Posterior cingulate gyrus (tissue), 11 donors: ENCODE measurements at places on chromosomes 3 and 15.
A peak's percentile ranks its signal among the peaks of the same experiment; 100 is the strongest.

GRCh38 chr15:52257734-52258062 lies 37.9 kb downstream of the MYO5C start:
- DNase-seq: no peak

- no peak for DNase-seq
Observed at GRCh38 chr3:88595026-88595425, 445.3 kb downstream of the C3orf38 start.

DNA sequence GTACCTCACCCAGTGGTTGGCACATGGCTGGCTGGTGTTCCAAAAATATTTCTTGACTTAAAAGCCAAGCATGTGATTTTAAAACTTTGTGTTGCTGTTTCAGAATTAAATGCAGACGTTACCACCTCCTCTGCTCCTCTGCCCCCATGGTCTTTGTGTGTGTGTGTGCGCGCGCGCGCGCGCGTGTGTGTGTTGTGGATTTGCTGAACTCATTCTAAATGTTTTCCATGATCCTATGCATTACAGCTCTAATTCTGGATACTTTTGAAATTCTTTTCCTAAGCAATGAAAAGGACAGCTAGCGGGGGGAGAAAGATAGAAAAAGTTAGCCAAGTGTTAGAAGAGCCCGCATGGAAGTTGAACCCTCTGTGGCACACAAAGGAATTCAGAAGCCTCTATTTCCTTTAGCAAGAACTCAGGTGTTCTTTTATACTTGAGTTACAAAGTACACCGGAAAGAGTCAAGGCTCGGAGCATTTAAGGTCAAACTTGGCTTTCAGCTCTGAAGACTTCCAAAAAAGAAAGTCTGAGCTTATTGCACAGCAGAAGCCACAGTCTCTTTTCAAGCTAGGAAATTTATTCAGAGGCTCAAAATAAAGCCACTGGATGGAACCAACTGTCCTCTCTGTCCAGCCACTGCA lies 350.5 kb upstream of the TBL1XR1 start:
- DNase-seq: no peak

DNA sequence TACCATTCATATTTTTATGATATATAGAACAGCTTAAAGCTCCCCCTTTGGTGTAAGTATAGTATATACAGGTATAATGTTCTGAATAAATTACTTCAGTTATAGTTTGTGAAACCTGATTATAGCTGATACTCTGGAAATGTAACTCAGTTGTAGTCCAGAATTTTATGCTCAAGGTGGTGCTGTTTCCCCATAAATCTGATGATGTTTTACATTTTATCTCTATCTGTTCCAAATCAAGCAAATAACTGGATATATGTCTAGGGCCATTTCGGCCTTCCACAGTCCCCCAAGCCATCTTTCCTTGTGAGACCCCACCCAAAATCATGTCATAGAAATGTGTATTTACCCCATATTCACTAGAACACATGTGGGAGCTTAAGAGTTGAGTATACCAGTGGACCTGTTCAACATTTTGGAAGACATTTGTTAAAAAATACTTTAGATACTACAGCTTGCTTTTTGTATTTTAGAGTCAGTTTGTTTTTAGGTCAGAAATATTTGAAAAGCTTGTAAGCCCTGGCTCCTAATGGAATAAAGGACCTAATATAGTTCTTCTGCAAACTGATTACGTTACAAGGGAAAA lies 107.1 kb downstream of the ATG7 start:
- no peak for DNase-seq

GRCh38 chr3:152574461-152575079 lies 260.4 kb upstream of the P2RY1 start:
- peak; percentile 51 for DNase-seq

DNA sequence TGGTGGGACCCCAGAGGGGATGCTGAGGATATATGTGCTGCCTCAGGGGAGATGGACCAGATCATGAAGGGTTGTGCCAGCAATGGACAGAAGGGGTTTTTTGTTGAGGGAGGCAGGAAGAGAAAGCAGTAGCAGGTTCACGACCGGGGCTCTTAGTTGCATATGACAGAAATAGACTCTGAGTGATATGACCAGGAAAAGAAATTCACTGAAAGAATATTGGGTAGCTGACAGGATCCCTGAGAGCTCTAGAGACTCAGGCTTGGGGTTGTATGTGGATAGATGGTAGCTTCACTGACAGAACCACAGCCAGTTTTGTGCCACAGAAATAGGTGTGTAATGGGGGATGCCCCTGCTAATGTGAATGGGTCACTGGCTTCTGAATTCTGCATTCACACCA lies 241.6 kb downstream of the ZNF621 start:
- DNase-seq: no peak

GRCh38 chr3:72614394-72615074 lies 233.7 kb downstream of the SHQ1 start:
- DNase-seq: no peak

GRCh38 chr3:108159105-108159504 lies 63.1 kb downstream of the IFT57 start:
- DNase-seq: no peak

DNA sequence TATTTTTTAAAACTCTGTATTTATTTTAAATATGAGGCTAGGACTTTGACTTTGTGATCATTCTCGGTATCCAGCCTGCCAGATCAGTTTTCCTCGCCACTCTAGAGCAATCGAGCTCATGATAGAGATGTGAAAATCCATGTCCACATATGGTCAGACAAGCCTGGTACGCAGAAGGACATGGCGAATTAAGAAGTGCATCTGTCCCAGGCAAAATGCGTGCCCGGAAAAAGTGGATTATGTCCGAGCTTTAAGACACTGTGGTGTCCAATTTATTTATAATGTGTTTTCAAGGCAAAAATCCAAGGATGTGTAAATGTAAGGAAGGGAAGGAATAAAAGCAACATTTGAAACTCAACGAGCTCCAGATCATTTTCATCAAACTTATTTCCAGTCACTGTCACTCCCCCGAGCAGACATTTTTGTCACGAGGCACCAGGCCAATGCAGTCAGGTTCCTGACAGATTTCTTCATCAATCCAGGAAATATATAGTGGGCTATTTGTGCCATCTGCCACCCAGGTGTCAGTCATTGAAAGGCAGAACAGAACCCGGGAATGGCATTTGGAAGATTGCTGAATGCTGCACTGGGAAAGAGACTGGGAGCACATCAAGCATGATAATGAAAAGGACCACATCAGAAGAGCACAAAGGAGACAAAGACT lies 825.7 kb downstream of the SQOR start:
- DNase-seq: no peak

- no peak for DNase-seq
Observed at GRCh38 chr15:101434032-101434920, 55.2 kb downstream of the PCSK6 start.

- DNase-seq: no peak
Observed at GRCh38 chr3:108030960-108031359, 59.9 kb downstream of the CD47 start.

DNA sequence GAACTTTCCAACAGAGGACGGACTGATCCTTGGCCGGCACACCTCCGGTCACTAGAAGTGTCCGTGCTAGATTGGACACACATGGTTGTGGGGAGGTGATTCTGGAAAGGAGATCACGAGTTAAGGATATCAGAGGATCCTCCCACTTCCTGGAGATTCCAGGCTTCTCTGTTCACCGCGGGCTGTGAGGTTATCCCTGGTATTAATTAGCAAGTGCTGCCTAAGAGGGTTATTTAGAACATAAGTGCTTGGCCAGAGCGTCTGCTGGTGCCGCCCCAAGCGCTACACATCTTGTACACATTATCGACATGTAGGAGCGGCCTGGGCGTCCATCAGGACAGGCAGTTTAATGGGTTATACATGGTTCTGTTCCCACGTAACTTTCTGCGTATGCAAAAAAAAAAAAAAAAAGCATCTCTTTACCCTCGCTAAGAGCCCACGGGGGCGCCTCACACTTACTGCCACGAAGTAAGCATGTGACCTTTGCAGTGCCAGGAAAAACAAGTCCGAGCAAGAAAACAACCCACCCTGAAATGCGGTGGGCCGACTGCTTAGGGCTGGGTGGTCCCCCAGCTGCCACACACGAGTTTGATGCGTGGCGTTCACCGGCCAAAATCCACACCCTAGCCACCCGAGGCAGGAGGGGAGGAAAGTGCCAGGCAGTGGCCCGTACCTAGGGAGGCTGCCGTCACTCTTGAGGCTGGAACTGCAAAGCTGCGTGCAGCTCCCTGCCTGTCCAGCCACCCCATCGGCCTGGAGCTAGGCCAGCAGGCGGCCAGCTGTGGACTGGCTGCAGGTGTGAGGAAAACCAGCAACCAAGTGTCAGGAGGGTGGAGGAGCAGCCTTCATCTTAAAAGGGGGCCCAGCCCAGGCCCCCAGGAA lies 78.0 kb downstream of the CPN2 start:
- DNase-seq: peak; percentile 59

DNA sequence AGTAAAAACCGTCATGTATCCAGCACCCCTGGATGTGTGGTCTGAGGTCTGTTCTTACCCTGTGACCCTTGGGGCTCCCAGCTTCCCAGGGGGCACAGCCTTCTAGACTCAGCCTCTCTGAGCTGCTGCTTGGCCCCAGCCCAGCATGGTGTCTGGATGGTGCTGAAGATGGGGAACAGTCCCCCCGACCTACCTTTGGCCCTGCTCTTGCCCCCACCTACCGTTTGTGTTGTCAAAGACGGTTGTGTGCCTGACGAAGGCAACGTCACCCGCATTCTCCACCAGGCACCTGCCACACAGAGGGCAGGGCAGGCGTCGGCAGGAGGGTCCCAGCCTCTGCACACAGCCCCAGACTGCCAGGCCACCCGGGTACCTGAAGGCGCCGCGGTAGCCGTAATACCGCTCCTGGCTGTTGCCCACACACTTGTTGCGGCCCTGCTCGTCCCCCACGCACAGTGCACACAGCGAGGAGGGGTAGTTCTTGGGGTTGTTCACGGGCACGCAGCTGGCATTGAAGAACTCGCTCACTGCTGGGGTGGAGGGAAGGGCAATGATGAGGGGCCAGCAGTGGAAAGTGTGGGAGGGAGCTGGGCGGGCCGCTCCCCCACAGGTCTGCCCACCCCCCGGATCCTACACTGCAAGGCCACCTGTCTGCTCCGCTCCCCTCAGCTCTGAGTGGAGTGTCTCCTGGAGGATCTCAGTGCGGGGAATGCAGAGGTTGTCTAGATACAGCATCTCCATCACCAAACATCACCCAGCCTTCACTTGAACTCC lies 21.0 kb downstream of the MELTF start:
- no peak for DNase-seq

- no peak for DNase-seq
Observed at GRCh38 chr3:111156517-111156916, 84.9 kb downstream of the NECTIN3 start.

- DNase-seq: no peak
Observed at GRCh38 chr15:67370206-67370954, 115.8 kb downstream of the IQCH start.

- no peak for DNase-seq
Observed at GRCh38 chr3:178195824-178196223, 340.4 kb upstream of the KCNMB2 start.

GRCh38 chr15:98914626-98915025 lies 93.0 kb downstream of the PGPEP1L start:
- no peak for DNase-seq

DNA sequence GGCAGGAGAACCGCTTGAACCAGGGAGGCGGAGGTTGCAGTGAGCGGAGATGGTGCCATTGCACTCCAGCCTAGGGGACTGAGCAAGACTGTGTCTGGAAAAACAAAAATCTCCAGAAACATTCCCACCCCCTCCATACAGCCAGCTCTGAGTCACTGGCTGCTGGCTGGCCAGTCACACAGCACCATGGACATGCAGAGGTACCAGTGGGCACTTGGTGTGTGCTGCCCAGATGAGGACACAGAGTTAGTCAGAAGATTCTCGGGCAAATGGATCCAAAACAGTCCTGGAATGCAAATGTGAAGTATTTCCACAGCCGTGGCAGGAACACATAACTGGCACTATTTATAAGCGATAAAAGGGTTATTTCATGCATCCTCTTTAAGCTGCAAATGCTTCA lies 44.6 kb downstream of the BDH1 start:
- peak; percentile 93 for DNase-seq
